Activated CD8-positive, alpha-beta memory T cell treated with anti-CD3 and anti-CD28 coated beads for 48 hours (primary cell): ENCODE measurements at places on chromosomes 6 and 20.

- no peak for DNase-seq
Observed at GRCh38 chr20:54078296-54078984, 8.0 kb upstream of the BCAS1 start.

DNA sequence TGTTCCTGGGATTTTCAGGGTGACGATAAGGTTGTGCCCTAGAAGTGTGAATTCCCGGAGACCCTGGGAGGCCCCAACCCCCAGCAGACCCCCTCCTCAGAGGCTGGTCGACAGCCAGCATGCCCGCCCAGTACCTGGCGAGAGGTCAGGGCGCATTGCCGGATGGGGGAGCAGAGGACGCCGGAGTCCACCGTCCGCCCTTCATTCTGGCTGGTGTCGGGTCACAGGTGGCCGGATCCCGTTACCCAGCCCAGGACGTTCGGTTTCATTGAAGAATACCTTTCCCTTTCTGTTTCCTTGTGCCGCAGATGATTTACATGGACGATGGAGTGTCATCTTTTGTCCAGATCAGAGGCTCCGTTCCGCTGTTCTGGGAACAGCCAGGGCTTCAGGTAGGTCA lies 61.3 kb downstream of the SYNJ2 start:
- no peak for DNase-seq

DNA sequence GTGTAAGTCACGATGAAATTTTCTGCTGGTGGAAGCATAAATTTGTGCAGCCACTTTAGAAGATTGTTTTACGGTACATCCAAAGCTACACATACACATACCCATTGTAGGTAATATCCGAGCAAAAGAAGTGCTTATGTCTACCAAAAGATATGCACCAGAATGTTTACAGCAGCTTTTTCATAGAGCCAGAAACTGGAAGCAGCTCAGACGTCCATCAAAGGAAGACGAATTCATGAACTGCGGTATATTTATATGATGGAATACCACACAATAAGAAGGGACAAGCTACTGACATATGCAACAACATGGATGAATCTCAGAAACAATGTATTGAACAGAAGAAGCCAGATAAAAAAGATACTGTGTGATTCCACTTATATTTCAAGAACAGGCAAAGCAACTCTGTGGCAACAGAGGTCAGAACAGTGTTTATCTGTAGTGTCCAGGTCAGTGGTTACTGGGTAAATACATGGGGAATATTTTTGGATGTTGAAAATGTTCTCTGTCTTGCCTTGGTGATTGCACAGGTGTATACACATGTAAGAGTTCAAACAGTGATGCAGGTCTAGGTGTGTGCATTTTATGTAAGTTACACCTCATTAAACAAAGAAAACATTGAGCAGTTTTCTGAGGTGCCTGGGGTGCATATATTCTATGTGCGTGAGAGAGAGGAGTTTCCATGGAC lies 51.9 kb upstream of the EXOC2 start:
- no peak for DNase-seq

- no peak for DNase-seq
Observed at GRCh38 chr6:3748208-3749066, 3.1 kb downstream of the PXDC1 start.

- DNase-seq = no peak
Observed at GRCh38 chr20:62214067-62214466, 6.0 kb downstream of the HRH3 start.

DNA sequence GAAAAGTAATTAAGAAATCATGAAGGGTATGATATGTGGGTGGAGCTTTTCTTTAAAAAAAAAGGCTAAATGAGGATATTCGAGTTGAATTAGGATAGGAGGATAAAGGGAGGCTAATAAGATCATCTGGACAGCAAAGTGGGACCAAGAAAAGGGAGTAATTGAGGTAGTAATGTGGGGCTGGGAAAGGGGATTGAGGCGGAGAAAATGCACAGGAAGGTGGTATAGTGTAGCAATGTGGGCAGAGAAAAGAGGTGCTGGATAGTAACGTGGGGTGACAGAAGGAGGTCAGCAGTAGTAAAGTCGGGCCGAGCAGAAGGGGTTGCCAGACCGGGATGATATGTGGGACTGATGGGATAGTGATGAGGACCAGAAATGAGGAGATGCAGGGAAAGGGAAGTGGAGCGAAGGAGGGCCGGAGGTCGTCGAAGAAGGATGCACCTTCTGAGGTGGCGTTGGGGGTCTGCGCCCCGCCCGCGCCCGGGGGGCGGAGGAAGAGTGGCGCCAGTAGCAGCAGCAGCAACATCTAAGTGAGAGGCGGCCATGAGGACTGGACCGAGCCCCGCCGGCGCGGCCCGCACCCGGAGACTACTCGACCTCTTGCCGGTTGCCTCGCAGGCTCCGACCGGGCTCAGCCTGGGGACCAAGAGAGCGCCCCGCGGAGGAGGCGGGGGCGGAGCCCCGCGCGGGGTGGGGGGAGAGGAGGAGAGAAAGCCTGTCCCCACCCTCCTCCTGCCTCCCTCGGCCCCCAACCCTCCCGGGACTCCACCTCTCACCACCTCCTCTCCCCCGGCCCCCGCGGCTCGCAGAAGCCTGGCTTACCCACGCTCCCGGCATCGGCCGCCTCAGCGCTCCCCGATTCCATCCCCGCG lies 887 bp downstream of the GABBR1 start:
- no peak for DNase-seq

DNA sequence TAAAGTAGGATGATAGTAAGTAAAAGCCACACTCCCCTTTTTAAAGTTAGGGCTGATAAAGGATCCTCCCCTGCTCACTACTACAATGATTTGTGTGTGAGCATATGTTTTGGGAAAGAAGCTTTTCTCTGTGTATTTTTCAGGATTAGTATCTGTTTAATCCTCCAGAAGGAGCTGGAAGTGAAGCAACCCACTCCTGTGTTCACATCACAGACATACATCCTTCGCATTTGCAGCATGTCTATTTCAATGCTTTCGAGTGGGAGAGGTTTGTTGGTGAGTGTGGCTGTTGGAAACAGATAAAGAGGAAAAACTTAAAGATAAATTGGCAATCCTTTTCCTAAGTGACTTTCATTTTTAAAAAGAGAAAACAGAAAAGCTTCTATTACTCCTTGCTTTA lies 31.6 kb upstream of the RGS17 start:
- no peak for DNase-seq
